ENCODE measurements at places on chromosomes 7 and 10. TPM values are rescaled to one million over a fixed set of nuclear protein-coding genes. Genes with fewer than 3 reads are reported as not detected.

- no peaks in the 10 kb centered on the region for H3K36me3 ChIP-seq
- H3K27ac ChIP-seq, result no peak overlapping the region
- H3K27me3 ChIP-seq, result no peaks in the 10 kb centered on the region
- H3K4me3 ChIP-seq, result no peak overlapping the region
- no peak for DNase-seq
- no peaks in the 10 kb centered on the region for H3K4me1 ChIP-seq
Observed at GRCh38 chr10:18268005-18268404, 127.8 kb downstream of the CACNB2 start.

DNA sequence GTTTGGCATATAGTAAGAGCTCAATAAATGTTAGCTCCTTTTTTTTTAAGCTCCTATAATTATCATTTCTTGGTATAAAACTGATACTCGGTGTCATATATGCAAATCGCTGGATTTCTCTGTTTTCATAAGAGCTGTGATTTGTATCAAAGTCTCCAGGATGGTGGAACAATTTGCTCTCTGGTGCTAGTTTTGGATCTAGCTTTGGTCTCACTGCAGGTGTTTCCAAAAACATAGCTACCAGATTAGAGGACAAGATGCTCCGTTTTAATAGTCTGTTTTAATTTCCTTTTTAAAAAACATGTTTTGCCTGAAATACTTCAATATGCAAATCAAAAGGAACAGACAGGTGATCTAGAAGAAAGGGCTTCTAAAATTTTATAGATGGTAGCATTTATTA lies 25.3 kb downstream of the ADAM22 start:
- no peaks in the 10 kb centered on the region for H3K4me1 ChIP-seq
- DNase-seq, result no peak
- H3K4me3 ChIP-seq, result no peak overlapping the region

DNA sequence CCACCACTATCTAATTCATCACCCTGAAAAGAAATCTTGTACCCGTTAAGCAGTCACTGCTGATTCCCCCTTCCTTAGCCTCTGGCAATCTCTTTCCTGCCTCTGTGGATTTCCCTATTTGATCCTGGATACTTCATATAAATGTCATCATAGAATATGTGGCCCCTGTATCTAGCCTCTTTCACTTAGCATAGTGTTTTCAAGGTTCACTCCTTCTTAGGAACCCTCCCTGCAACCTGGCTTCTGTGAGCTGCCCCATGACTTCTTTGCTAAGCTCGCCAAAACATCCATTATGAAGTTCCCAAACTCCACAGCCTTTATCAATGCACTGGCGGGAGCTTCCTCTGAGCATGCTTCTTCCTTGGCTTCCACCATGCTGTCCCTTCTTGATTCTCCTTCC lies 70.8 kb upstream of the PDZD8 start:
- H3K27ac ChIP-seq, result no peak overlapping the region
- DNase-seq, result no peak
- H3K4me3 ChIP-seq, result no peak overlapping the region
- no peaks in the 10 kb centered on the region for H3K27me3 ChIP-seq
- peaks cover 6% of the 10 kb centered on the region for H3K4me1 ChIP-seq

DNA sequence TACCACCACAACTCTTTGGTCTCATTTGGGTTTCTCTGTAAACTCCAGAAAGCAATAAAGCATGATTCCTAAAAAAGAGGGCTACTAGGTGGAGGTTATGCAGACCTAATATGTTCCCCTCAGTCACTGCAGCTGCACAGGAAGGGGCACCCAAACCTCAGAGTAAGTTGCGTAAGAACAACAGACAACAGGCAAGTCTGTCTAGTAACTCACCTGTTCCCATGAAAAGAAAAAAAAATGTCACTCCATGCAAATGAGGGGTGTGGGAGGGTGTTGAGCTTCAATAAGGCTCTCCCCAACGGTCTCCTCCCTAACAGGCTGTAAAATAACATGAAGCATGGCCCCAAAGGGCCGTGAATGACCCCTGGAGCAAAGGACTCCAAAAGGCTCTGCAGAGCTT lies 461.4 kb downstream of the KCNMA1 start:
- H3K4me1 ChIP-seq, result no peaks in the 10 kb centered on the region
- H3K4me3 ChIP-seq, result no peak overlapping the region
- H3K36me3 ChIP-seq, result no peaks in the 10 kb centered on the region
- DNase-seq, result no peak
- H3K27me3 ChIP-seq, result no peaks in the 10 kb centered on the region

GRCh38 chr7:53110425-53110824 lies 75.0 kb downstream of the POM121L12 start:
- no peaks in the 10 kb centered on the region for H3K36me3 ChIP-seq
- H3K27me3 ChIP-seq, result no peaks in the 10 kb centered on the region
- no peak overlapping the region for H3K4me3 ChIP-seq
- H3K27ac ChIP-seq, result no peak overlapping the region
- H3K4me1 ChIP-seq, result no peaks in the 10 kb centered on the region

- no peaks in the 10 kb centered on the region for H3K4me1 ChIP-seq
- H3K27ac ChIP-seq, result no peak overlapping the region
- H3K27me3 ChIP-seq, result no peaks in the 10 kb centered on the region
- H3K36me3 ChIP-seq, result no peaks in the 10 kb centered on the region
- no peak for DNase-seq
Observed at GRCh38 chr7:24381894-24382505, 98.0 kb downstream of the NPY start.

- H3K27ac ChIP-seq, result peak overlapping the region; percentile 92
- H3K4me3 ChIP-seq, result peak overlapping the region; percentile 94
- H3K4me1 ChIP-seq, result peaks cover 43% of the 10 kb centered on the region
- peaks cover 8% of the 10 kb centered on the region for H3K27me3 ChIP-seq
- peaks cover 5% of the 10 kb centered on the region for H3K36me3 ChIP-seq
- DNase-seq, result no peak
Observed at GRCh38 chr7:104208421-104208780, 588 bp upstream of the ORC5 start.

DNA sequence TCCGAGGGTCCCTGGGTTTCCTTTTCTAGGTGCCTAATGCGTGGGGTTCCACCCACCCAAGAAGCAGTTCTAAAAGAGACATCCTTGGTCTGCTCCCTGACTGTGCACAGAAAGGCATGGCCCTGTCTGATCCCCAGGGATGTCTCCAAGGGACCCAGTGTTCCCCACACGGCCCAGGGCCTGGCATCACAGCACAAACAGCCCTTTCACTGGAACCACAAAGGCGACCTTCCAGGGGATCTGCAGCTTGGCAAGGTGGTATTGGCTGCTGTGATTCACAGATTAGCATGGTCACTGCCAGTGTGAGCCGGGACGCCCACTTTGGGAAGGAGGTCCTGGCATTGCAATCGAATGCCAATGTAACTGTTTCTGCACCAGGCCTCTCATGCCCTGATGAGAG lies 6.4 kb downstream of the KCNMA1 start:
- H3K27ac ChIP-seq, result no peak overlapping the region
- no peaks in the 10 kb centered on the region for H3K4me1 ChIP-seq
- H3K4me3 ChIP-seq, result no peak overlapping the region
- H3K27me3 ChIP-seq, result peaks cover 15% of the 10 kb centered on the region
- no peak for DNase-seq

- peaks cover 7% of the 10 kb centered on the region for H3K4me1 ChIP-seq
- H3K27ac ChIP-seq, result no peak overlapping the region
- no peaks in the 10 kb centered on the region for H3K36me3 ChIP-seq
- H3K4me3 ChIP-seq, result no peak overlapping the region
Observed at GRCh38 chr7:30366606-30367005, 82.2 kb downstream of the ZNRF2 start.

DNA sequence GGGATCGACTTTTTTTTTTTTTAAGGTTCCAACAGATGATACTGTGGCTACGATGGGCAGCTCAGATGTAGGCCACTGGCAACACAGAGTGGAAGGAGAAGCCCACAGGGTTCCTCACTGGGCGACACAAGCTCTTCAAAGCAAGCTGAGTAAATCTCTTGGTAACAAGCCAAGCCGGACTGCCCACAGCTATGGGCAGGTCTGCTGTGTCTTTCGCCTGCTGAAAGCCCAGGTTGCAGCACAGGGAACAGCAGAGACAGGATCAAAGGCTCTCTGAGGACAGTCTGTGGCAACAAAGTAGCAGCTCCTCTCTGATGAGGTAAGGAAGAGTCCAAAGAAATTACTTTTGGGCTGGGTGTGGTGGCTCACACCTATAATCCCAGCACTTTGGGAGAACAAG lies 83.6 kb downstream of the KCNMA1 start:
- no peaks in the 10 kb centered on the region for H3K4me1 ChIP-seq
- H3K27ac ChIP-seq, result no peak overlapping the region
- DNase-seq, result no peak
- H3K27me3 ChIP-seq, result peaks cover 2% of the 10 kb centered on the region

GRCh38 chr10:104875561-104875960 lies 234.5 kb downstream of the SORCS3 start:
- no peak overlapping the region for H3K4me3 ChIP-seq
- no peak for DNase-seq
- H3K27me3 ChIP-seq, result no peaks in the 10 kb centered on the region
- H3K27ac ChIP-seq, result no peak overlapping the region
- H3K36me3 ChIP-seq, result no peaks in the 10 kb centered on the region
- H3K4me1 ChIP-seq, result no peaks in the 10 kb centered on the region

- no peak overlapping the region for H3K27ac ChIP-seq
- no peak overlapping the region for H3K4me3 ChIP-seq
- no peaks in the 10 kb centered on the region for H3K4me1 ChIP-seq
- H3K36me3 ChIP-seq, result no peaks in the 10 kb centered on the region
- H3K27me3 ChIP-seq, result no peaks in the 10 kb centered on the region
- no peak for DNase-seq
Observed at GRCh38 chr10:131177431-131178327, 133.8 kb downstream of the TCERG1L start.

DNA sequence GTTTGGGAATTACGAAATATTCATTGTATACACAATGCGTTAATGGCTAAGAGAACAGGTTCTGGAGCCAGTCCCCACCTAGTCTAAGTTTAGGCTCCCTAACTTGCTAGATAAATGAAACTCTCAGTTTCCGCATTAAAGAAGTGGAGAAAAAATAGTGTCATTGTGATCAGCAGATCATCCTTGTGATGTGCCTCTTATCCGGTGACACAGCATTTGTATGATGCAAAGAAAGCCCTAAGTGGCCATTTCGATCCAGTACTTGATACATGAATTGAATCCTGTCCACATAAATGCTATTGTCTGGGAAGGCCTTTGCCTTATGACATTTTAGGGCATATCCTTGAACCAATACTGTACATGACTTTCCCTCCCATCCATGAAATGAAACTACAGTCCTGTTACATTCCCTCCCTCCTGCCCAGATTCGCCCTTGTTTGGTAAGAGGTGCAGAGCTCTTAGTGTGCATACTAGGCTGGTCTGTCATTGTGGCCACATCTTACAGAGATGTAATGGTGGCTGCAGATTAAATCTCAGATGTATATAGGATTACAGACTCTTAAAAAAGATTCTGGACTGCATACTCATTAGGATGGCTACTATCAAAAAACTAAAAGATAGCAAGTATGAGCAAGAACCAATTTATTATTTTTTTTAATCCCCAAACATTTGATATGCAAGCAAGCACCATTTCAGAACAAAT lies 80.9 kb downstream of the LRRC4 start:
- H3K27ac ChIP-seq, result no peak overlapping the region
- peaks cover 7% of the 10 kb centered on the region for H3K4me1 ChIP-seq

DNA sequence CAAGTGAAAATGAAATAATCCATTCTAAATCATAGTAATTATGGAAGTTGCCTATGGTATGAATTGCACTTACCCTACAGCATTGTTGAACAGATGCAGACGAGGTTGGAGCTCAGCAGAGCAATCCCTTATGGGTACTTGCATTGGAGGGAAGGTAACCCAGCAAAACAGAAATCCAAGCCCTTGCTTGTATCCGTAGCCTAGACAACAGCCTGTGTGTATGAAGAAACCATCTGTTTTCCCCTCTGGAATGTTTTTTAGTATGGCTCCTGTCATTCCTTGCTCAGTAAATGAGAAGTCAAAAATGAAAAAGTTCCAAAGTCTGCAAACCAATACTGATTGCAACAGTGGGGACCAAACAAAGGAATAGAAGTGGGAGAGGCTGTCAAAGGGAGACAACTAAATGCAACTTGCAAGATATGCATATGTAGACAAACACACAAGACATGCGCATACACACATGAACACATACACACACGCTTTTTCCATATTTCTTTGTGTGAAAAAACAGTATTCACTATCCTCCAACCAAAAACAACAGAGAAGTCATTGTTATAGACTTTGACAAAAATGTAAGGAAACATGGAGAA lies 260.8 kb downstream of the DYNC1I1 start:
- H3K27me3 ChIP-seq, result peaks cover 8% of the 10 kb centered on the region
- H3K27ac ChIP-seq, result no peak overlapping the region
- H3K36me3 ChIP-seq, result no peaks in the 10 kb centered on the region
- peaks cover 12% of the 10 kb centered on the region for H3K4me1 ChIP-seq
- no peak for DNase-seq

- H3K4me3 ChIP-seq, result no peak overlapping the region
- H3K27me3 ChIP-seq, result no peaks in the 10 kb centered on the region
Observed at GRCh38 chr10:82221601-82222149, 346.7 kb downstream of the NRG3 start.

GRCh38 chr10:128210215-128211063 lies 84.2 kb upstream of the MKI67 start:
- peak overlapping the region; percentile 82 for H3K4me3 ChIP-seq
- peak; percentile 72 for DNase-seq
- H3K4me1 ChIP-seq, result peaks cover 11% of the 10 kb centered on the region
- peak overlapping the region; percentile 66 for H3K27ac ChIP-seq
- peaks cover 13% of the 10 kb centered on the region for H3K27me3 ChIP-seq

DNA sequence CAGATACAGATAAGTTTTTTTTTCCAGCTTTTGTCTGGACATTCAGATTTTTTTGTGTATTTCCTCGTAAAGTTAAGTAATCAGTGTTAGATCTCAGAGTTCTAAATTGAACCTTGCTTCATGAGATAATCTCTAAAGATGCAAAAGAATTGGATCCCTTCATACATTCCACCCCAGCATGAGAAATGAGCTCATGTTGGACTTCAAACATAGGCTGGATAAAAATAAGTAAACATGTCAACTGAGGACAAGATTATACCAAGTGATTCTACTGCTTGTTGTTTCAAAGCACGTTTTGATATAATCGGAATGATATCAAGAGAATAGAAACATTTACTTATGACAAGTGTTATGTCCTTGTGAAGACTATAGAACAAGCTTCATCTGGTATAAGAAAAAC lies 117.0 kb upstream of the DKK1 start:
- no peak overlapping the region for H3K4me3 ChIP-seq
- no peaks in the 10 kb centered on the region for H3K36me3 ChIP-seq
- DNase-seq, result no peak
- H3K27ac ChIP-seq, result no peak overlapping the region
- no peaks in the 10 kb centered on the region for H3K4me1 ChIP-seq
- peaks cover 2% of the 10 kb centered on the region for H3K27me3 ChIP-seq

The NPSR1 gene
- total RNA-seq, result not detected

The TRA2A gene
- 98.6 TPM for total RNA-seq

The NUTM2B gene
- total RNA-seq, result 0.54 TPM

The ANXA11 gene
- total RNA-seq, result 216 TPM

The INTS1 gene
- total RNA-seq, result 94.3 TPM

The NOS3 gene
- total RNA-seq, result 12.2 TPM

The METTL27 gene
- 1.8 TPM for total RNA-seq

The GTPBP4 gene
- total RNA-seq, result 193 TPM

The TSPAN33 gene
- 9.5 TPM for total RNA-seq

The ITPRID1 gene
- not detected for total RNA-seq

The C10orf67 gene
- total RNA-seq, result 0.18 TPM
